ENCODE measurements at places on chromosomes 6 and 20. TPM values are rescaled to one million over a fixed set of nuclear protein-coding genes. Genes with fewer than 3 reads are reported as not detected.

- DNase-seq, result peak; percentile 54
Measured at GRCh38 chr20:38460040-38460623, 12.5 kb upstream of the RALGAPB start.

GRCh38 chr6:153123801-153124200 is 7.3 kb downstream of the RGS17 start:
- no peak for DNase-seq

- no peak for DNase-seq
Measured at GRCh38 chr6:4801491-4802110, 25.4 kb downstream of the CDYL start.

GRCh38 chr6:157753291-157753690 is 69.8 kb upstream of the SNX9 start:
- no peak for DNase-seq

DNA sequence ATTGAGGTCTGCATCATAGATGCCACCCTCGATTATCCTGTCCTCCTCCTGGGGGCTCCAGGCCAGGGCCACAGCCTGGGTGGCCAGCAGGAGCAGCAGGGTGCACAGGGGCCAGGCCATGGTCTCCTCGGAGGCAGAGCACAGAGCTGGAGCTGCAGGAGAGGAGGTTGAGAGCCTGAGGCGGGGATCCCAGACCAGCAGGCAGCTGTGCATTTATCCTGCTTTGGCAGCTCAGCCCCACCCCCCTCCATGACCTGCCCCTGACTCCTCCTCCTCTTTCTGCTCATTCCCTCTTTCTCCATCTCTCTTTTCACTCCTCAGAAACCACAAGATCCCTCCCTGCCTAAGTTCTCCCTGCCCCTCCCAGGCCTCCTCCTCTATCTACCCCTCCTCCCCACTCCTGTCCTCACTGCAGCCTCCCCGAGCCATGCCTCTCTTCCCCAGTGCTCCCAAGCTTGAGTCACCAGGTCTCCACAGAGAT is at the start of gene CST2:
Gene CST2, minus strand, starts transcription at position 189 of the 481 bp plus-strand sequence. Its CDS starts 69 bp downstream, at position 120.
- no peak for DNase-seq

PPIL6 gene
- 26.3 TPM for total RNA-seq

C6orf141 gene
- 7.4 TPM for total RNA-seq

ADGB gene
- 0.40 TPM for total RNA-seq

KIF25 gene
- not detected for total RNA-seq

All from thyroid gland (tissue), 4 donors.